Esophagus (tissue), 2 donors: ENCODE measurements at places on chromosomes 12 and 14. TPM values are rescaled to one million over a fixed set of nuclear protein-coding genes. Genes with fewer than 3 reads are reported as not detected.

The IFNG-AS1 gene
- polyA plus RNA-seq = not detected

The KRT72 gene
- polyA plus RNA-seq = not detected

The B3GNT4 gene
- 0.62 TPM for polyA plus RNA-seq

The PLXNC1 gene
- polyA plus RNA-seq = 0.24 TPM

The DHH gene
- 0.21 TPM for polyA plus RNA-seq

The CD163L1 gene
- polyA plus RNA-seq = 0.39 TPM

The DEPDC4 gene
- 0.68 TPM for polyA plus RNA-seq

The VRTN gene
- polyA plus RNA-seq = not detected

The INHBC gene
- not detected for polyA plus RNA-seq

The TAS2R7 gene
- polyA plus RNA-seq = not detected

The SLC35F4 gene
- not detected for polyA plus RNA-seq

The MFAP5 gene
- polyA plus RNA-seq = 4.5 TPM

The CNTN1 gene
- 0.28 TPM for polyA plus RNA-seq

The C12orf43 gene
- polyA plus RNA-seq = 5.4 TPM

The PPP2R3C gene
- polyA plus RNA-seq = 10.3 TPM

The WDHD1 gene
- polyA plus RNA-seq = 2.5 TPM

The PACS2 gene
- polyA plus RNA-seq = 39.2 TPM

The STYK1 gene
- 5.4 TPM for polyA plus RNA-seq

The ITGA7 gene
- 15.3 TPM for polyA plus RNA-seq

The FITM1 gene
- 1.1 TPM for polyA plus RNA-seq

The ACRBP gene
- polyA plus RNA-seq = 0.84 TPM
